ENCODE measurements at places on chromosomes 6 and 20.

DNA sequence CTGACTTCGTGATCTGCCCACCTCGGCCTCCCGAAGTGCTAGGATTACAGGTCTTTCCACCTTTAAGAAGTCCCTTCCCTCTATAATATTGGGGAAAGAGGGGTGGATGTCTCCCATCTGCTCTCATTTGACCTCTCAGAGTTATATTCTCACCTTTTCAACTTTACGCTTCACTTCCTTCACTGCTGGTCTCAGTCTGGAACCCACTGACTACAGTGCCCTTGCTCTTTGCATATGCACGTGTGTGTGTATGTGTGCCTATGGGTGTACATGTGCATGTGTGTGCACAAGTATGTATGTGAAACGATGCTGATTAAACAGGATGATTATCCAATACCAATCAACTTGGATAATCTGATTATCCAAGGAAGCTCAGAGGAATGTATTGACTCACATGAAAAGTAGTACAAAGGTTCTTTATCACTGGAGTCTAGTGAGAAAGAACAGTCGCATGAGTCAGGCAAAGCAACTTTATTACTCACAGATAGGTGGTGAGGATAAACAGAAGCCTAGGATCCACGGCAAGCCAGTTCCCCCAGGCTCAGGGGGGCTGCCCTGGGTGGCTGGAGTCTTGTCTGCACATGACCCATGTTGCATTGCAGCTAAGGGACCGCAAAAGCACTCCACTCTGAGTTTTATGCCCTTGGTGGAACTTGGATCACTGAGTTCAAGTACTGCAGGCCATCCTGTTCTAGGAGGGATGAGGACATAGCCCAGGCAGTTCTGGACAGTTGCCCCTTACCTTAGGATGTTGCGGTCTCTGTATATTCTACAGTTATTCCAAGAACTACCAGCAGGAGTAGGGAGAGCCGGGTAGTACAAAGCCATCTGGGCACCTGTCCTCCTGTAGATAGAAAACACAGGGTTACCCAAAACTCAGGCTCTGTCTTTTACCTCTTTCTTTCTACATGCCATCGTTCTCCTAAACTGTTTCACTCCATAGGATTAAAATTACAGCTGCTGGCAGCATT is 50.9 kb downstream of the SNRNP48 start:
- no peak for DNase-seq

GRCh38 chr20:61759286-61760065 is 306.2 kb downstream of the TAF4 start:
- no peak for DNase-seq

- no peak for DNase-seq
Observed at GRCh38 chr6:66369407-66369806, 662.4 kb upstream of the EYS start.

GRCh38 chr6:114995526-114995925 is 652.7 kb upstream of the HS3ST5 start:
- no peak for DNase-seq

DNA sequence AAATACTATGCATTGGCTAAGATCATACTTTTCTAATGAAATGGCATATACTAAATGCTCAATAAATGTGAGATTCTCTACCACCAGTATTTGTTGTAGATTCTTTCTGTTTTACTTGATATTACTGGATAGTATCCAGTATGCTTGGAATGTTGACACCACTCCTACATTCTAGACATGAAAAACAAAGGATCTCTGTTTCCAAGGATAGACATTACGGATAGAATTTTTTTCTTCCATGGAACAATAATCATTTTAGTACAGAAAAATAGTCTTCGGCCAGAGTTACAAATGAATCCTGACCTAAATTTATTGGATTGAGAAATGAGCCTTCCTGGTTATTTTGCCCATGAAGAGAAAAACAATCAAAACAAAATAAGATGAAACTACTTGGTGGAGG is 258.2 kb upstream of the NT5E start:
- no peak for DNase-seq

DNA sequence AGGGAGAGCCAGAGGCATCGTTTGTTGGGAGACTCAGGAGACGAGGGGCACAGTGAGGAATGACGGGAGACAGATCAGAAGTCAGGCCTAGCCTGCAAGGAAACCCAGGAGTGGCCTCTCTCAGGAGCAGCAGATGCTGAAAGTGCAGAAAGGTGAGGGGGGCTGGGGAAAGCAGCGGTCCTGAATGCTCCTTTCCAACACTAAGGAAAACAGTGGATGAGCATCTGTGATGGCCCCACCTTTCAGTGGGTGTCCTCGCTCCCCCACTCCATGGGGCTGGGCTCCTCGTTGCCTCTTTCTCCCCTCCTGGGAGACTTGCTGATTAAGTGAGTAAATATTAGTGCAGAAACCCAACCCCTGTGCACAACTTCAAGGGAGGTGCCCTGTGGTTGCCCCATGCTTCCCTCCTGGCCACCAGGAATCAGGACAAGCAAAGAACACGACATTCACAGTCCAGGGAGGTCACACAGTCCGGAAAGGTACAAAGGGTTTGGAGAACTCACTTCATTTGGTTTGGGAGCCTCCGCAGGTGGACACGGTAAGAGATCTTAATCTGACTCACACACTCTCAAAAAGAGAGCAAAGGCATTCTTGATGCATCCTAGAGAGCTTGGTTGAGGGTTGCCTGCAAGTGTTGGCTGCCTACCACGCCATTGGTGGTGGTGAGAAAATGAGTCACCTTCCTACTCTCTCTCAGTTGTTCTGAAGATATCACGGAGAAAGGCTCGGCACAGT is 9.7 kb upstream of the BPIFB1 start:
- DNase-seq, result no peak

DNA sequence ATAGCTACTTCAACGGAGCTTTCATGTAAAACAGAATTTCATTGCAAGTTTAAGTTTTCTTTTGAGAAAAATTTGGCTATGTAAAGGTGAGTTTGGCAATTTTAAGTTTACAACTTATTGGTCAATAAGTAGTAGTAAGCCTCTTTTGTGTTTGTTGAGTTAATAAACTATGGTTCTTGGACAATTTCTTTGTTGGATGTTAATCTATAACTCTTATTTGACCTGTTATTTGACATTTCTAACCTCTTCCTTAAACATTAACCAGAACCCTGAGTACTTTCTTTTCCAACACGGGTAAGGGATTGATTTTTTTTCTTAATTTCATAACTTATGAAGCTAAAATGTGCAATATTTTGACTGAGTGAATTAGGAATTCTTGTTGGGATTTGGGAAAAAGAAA is 354.4 kb downstream of the PRKN start:
- no peak for DNase-seq

DNA sequence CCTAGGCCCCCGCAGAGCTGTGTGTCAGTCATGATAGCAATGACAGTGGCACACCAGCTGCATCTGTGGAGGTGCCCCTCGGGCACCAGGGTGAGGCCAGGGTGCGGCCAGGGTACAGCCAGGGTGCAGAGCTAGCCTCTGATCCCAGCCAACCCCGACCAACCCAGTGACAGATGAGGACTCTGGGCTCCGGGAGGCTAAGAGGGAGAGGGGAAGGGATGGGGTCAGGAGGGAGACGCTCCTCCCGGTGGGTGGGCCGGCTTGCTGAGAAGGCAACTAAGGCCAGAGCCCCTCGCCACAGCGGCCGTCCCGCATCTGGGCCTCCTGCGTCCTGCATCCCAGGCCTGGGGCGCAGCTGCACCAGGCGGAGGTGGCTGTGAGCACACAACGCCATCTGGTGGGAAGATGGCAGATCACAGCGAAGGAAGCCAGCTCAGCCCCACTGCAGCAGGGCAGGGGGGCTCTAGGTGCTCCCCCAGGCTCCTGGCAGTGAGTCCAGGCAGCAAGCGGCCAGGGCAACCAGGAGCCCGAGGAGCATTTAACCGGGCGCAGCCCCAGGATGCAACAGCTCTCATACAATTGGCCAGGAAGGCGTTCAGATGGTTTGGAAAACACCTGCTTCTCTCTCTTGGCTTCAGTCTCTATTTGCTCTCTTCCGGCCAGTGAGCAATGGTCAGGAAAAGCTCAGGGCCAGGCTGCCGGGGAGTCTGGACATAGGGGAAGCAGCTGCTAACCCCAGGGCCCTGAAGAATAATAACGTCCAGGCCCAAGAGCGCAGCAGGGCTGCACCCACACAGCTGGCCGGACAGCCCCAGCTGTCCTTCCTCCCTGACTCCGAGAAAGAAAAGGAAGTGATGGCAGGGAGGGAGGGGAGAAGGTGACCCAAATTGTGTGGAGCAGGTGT is 169.4 kb downstream of the TAF4 start:
- DNase-seq, result no peak

DNA sequence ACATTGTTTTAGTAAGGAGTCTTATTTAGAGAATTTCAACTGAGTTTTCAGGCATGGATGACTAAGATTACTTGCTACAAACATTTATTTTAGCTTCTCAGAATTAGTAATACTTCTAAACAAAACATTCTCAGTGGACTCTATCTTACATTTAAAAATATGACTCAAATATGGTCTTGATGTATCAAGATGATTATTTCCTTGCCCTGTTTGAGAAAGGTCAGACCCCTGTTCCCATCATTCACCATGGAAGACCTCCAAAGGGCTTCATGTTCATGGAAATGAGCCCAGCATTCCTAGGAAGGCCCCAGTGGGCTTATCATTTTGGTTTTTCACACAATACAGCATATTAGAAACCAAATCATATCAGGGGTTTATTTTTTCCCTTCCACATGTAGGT is 24.6 kb upstream of the TRPC4AP start:
- DNase-seq, result no peak

DNA sequence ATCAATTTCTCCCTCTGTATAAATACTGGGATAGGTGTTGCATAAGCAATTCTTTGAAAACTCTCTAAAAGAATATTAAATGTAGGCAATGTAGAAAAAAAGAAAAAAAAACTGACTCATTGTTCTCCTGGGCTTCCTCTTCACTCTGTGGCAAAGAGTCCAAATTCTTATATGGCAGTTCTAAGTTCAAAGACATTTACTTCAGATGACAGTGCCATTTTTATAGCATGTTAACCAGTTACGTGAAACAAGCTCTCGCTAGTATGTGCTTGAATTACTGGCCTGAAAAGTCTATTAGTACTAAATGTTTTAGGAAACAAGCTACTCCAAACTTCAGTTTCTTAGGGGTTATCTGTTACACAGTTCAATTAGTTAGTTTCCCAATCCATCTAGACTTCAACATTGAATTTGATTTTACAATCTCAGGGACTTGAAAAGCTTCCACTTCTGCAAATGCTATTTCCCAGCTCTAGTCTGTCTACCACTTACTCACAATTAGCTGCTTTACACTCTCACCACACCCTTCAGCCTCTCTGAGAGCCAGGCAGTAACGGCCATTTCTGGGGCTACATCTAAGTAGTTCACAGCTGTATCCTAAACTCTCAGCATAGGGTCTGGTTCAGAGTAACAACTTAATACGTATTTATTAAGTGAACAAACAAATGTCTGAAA is 100.4 kb downstream of the OGFRL1 start:
- no peak for DNase-seq

GRCh38 chr20:59413326-59413865 is 113.0 kb downstream of the EDN3 start:
- DNase-seq, result no peak

DNA sequence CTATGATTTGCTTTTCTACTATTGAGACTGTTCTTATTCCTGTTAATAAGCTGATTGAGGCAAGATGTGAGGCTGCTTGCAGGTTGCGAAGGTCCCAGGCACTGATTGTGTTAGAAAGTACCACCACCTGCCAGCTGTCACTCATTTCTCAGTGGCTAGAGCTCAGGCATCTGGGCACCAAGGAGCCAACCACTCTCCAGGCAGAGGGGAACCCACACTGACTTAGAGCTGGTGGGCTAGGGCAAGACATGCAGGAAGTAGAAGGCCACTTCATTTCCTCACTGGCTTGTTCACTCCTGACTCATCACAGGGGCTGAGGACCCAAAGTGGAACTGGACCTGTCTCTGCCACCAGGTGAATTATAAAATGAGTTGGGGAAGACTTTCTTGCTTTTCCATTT is 7.8 kb upstream of the DLL1 start:
- no peak for DNase-seq

GRCh38 chr6:3612341-3613041 is 139.0 kb downstream of the PXDC1 start:
- DNase-seq, result no peak

DNA sequence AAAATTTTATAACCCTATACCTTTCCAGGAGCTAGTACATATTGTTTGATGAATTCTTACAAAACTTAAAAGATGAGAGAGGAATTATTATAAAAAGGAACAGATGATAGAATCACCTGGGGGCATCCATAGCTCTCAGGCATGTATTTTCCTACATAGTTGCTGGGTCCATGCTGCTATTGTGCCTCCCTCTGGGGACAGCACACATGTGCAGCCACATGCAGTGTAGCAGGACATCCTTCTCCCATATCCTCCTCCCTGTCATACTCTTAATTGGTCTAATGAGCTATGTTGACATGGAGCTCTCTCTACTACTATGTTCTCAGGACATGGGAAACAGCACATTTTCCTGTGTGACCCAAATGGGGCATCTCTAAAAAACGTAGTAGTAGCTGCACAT is 898.2 kb upstream of the MAP3K7 start:
- no peak for DNase-seq

DNA sequence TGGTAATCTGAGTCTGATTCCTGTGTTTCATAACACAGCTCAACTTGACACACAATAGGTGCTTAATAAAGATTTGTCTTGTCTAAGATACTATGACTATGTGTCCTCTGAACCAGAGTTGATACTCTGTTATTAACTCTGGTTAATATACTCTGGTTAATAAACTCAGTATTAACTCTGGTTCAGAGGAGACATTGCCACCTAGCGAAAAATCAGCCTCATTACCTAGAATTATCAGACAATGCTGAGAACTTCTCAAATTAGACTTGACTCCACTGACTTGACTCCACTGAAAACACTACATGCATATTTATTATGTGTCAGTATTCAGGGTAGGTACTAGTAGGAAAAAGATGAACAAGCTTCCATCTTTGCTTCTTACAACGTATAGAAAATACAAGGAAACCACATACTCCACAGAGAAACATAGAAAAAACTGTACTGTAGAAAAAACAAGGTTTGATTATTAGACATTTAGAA is 73.9 kb downstream of the AHI1 start:
- DNase-seq, result no peak

All from activated T-cell treated with anti-CD3 and anti-CD28 coated beads for 4 hours (primary cell).